ENCODE measurements at places on chromosomes 5 and 9.

GRCh38 chr5:143514616-143515335, 111.3 kb upstream of the NR3C1 start:
- no peak for DNase-seq

DNA sequence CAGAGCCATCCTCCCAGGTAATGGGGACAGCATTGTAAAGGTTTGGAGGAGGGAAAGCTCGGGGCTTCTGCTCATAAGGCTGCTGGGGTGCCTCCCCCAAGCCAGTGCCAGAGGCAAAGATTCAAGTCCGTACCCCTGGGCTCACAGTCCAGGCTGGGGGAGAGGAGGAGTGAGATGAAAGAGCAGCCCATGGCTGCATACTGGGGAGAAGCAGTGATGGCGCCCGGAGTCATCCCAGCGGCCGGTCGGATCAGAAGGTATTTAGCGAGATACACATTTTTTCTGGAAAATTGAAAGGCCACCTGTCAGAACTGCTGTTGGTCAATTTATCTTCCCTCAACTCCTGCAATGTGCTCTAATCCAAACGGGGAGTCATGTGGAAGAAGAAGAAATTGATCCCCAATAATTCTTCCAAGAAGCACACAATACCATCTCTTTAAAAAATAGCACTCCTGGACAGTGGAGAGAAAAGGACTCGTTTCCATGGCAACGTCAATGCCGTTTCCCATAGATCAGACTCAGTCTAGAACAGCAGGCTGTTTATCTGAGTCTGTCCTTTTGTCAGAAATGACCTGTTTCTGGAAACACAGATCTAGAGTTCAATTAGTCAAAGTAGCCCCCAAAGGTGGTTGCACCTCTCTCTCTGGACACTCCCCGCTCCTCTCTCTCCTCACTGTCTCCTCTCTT, 65.9 kb downstream of the NSG2 start:
- DNase-seq, result no peak

DNA sequence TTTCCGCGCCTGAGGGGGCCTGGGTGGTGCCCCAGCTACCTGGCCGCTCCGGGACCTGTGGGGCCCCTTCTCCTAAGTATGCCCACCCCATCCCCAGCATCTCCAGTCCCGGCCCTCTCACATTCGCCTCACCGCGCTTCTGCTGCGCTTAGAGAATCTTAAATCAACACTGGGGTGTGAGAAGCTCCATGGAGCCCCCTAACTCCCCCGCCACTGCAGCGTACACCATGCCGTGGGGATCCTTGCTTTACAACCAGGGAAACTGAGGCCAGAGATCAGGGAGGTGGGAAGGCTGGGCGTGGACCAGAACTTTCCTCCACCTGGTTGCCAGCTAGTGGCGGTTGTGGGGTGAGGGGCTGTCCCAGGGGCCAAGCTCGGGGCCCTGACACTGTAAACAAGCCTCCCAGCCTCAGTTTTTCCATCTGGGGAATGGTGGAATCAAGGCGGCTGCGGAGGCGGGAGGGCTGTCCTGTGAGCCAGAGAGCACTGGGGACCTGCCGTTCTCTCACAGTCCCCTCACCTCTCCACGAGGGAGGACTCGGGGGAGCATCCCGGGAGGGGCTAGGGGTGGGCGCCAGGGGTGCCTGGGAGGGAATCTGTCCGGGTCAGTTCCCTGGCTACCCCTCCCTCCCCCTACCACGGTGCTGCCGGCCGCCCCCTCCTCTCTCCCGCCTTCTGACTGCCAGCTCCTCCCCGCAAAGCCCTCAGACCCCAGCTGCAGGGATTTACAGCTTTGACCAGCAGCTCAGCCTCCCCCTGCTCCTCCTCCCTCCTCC, 161.2 kb downstream of the C9orf50 start:
- no peak for DNase-seq

DNA sequence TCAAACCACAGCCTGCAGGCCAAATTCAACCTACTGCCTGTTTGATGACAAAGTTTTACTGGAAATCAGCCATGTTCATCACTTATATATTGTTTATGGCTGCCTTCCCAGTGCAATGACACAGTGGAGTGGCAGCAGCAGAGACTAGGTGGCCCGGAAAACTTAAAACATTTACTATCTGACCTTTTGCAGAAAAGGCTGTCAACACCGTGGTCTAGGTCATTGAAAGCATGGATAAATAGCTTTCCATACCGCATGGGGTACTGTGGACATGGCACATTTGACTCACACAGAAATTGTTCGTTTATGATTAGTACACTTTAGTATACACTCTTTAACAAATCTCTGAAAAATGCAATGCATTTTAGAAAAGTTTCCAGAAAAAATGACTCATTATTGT, 298.3 kb upstream of the EFNA5 start:
- DNase-seq, result no peak

GRCh38 chr5:136054142-136055019, 25.6 kb downstream of the TGFBI start:
- DNase-seq, result no peak

- DNase-seq, result no peak
These were observed 485.7 kb upstream of the TUSC1 start for GRCh38 chr9:26163931-26164330.

- DNase-seq, result no peak
These were observed 36.7 kb downstream of the RGMB start for GRCh38 chr5:98810206-98810605.

DNA sequence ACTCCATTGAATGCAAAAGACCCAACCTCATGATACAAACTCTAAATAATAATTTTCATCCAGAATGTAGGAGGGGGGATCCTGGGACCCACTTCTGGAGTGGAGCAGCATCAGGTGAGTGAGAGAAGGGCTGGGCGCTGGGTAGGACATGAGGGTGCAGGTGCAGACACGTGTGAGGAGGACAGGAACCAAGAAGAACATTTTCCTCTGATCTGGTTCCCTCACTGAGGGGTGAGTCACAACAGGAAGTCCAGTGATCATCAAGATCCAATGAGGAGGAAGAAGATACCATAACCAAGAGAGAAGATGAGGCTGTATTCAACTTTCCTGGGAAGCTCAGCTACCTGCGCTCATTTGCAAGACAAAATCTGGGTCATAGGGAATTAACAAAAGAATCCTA, 57.4 kb downstream of the SFXN1 start:
- DNase-seq, result no peak
